ENCODE measurements at places on chromosomes 7 and 10.

GRCh38 chr10:96646301-96646700 is 59.5 kb upstream of the TM9SF3 start:
- DNase-seq, result no peak

DNA sequence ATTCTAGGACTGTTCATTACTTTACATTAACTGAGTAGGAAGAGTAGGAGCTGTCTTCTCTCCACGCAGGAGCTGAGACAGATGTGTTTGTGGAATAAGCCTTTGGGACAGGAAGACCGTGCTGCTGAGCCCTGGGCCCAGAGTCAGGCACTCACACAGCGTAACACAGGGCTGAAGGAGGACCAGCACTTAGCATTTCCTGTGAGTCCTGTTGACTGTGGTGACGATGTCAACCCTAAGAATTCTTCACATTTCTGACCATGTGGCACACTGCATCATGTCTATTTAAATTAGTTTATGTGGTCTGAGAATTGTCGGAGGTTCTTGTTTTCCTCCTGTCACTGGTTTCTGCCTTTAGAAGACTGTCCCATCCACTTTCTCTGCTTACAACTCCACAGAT is 117.2 kb downstream of the PIP4K2A start:
- no peak for DNase-seq

GRCh38 chr10:95183271-95184230 is 10.5 kb upstream of the ACSM6 start:
- peak; percentile 81 for DNase-seq

- DNase-seq, result no peak
Observed at GRCh38 chr7:26060733-26061677, 91.0 kb upstream of the NFE2L3 start.

DNA sequence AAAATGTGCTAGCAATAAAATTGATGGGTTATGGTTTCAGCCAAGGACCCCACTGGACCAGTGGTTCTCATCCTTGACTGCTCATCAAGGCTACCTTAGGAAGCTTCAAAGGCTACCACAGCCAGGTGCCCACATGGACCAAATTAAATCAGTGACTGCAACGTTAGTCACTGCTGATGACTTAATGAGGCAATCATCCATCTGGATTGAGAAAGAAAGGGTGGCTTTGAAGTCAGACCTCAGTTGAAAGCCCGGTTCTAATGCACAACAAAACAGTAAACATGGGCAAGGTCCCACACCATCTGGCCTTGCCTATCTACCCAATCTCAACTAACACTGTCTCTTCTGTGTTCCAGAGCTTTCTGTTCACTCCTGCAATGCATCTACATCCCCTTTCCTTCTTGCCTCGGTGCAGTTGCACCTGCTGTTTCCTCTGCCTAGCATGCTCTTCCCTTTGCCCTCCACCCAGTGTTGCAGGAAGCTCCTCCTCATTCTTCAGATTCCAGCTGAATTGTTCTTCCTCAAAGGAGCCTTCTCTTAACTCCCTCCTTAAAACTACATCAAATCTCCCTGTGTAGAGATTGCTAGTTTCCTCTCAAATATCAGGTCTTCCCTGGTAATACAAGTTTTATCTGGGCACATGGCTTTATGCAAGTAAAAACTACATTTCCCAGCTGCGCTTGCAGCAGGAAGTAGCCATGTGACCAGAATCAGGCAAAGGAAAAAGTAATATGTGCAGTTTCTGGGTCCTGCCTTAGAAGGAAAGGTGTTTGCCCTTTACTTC is 10.3 kb upstream of the KCNK18 start:
- peak; percentile 55 for DNase-seq

DNA sequence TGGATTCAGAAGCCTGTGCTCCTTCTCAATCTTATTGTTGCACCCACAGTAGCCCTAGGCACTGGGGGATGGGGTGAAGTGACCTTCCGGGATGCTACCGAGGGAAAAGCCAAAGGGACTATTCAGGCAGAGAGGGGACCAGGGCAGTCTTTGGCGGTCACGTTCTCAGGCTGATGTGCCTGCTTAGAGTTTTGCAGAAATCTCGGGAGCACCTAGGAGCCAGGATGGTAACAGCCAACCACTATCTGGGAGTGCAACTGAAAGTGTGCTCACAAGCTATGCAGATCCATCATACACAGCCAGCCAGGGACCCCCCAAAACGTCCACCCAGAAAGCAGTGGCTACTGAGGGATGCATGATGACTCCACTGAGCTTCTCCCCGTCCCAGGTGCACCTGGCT is 52.4 kb downstream of the CXCL12 start:
- no peak for DNase-seq

DNA sequence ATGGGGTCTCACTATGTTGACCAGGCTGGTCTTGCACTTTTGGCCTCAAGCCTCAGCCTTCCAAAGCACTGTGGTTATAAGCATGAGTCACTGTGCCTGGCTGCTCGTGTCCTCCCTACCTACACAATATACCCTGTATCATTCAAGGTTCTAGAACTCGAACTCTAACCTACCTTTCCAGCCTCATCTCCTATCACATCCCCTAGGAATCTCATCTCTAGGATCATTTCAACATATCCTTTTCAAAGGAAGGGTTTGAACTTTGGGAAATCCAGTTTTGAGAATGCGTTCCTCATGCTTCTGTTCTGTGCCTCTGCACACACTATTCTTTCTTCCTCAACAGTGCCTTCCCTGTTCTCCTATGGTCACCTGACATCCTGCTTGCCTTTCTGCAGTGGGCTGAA is 87.8 kb upstream of the RHEB start:
- DNase-seq, result peak; percentile 77

- no peak for DNase-seq
Observed at GRCh38 chr7:92092210-92092609, 42.1 kb downstream of the CYP51A1 start.

- no peak for DNase-seq
Observed at GRCh38 chr7:11923376-11923930, 91.5 kb upstream of the THSD7A start.

GRCh38 chr10:49512121-49512809 is 26.7 kb downstream of the ERCC6 start:
- DNase-seq, result no peak

- peak; percentile 15 for DNase-seq
Observed at GRCh38 chr10:119254335-119254734, 47.0 kb downstream of the GRK5 start.

- no peak for DNase-seq
Observed at GRCh38 chr10:116466715-116467422, 39.2 kb downstream of the PNLIPRP3 start.

DNA sequence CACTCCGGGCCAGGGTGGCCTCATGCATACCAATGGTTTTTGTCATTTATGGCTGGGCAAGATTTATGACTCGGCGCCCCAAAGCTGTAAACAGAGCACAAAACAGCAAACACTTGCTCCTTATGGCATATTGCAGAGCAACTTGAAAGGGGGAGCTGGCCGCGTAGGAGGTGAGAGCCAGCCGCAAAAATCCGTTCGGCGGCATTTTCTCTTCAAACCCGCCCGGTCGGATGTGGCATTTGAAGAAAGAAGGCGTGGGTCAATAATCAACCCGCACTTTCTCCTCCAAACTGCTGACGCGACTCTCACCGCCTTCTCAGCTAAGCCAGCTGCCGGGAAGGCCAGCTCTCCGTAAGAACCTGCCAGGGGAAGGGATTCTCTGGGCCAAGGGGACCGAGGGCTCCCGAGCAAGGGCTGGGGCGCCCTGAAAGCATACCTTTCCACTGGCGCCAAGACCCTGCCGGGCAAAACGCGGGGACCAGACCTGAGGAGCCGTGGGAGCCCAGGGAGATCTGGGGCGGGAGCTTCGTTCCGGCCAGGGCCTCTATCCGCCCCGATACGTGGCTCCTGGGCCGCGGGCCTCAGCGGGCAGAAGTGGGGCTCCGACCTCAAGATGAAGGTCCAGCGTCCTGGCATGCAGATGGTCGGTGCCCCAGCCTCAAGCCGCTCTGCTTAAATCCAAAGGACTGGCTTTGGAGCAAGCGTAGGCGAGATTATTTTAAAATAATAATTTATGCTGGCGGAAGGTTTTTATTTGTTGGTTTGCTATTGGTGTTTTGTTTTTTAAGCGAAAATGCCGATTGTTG is 12.9 kb upstream of the HOXA2 start:
- DNase-seq, result no peak

GRCh38 chr10:117476716-117477115 is 65.8 kb upstream of the EMX2 start:
- DNase-seq, result no peak

DNA sequence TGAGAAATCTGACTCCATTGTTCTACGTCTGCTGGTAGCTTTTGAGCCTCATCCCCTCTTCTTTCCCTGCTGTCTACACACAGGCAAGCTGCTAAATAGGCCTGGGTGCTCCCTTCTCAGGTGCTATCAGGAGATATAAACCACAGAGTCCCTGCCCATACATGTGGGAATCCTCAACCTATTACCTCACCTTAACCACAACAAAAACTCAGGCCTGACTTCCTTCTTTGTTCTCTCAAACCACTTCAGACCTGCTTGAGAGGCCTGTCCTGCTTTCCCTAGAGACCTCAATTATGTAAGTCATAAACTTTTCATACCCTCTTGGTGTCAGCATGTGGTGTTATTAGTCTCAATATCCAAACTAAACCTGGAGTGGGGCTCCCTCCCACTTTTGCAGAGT is 75.0 kb upstream of the MAGI2 start:
- peak; percentile 51 for DNase-seq

DNA sequence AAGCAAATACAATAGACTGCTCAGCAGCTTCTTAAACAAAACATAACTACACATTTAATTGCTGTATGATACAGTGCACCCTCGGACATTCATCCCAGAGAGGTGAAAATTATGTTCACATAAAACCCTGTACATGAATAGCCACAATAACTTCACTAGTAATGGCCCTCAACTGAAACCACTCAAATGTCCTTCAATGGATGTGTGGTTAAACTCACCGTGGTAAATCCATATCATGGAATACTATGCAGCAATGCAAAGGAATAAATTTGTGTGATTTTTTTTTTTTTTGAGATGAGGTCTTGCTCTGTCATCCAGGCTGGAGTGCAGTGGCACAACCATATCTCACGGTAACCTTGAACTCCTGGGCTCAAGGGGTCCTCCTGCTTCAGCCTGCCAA is 252.7 kb downstream of the TCERG1L start:
- no peak for DNase-seq

GRCh38 chr7:757741-758163 is 30.7 kb upstream of the PRKAR1B start:
- no peak for DNase-seq

- DNase-seq, result peak; percentile 90
Observed at GRCh38 chr7:44461387-44461786, 29.1 kb downstream of the NUDCD3 start.

DNA sequence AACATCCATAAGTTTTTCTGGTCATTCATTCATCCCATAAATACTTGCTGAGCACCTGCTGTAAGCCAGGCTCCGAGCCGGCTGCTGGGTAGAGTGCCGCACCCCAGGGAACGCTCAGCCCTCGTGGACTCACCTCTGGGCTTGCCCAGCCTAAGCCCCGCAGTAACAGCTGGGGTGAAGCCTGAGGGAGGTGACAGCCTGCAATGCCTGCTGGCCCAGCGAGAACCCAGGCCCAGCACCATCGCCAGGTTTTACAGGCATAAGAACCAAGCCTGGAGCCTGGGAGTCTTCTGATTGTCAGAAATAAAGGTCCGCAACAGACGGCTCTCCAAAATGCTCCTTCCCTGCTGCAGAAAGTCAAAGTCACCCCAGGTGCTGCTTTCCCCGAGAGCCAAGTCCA is 205.4 kb downstream of the ZMYND11 start:
- DNase-seq, result no peak

DNA sequence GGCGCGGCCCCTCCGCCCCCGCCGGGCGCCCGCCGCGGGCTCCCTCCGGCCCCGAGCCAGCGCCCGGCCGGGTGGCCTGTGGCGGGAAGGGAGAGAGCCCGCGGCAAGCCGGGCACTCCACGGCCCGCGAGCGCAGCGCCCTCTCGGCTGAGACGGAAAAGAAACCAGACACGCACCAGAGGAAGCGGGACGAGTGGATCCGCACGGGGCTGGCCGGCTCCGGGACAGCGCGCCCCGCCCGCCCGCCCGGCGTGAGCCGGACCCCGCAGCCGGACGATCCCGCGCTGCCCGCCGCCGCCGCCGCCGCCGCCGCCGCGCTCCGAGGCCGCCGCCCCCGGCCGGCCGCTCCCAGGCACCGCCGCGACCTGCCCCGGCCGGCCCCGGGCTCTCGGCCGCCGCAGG is 300 bp downstream of the ARHGAP21 start:
- DNase-seq, result no peak

DNA sequence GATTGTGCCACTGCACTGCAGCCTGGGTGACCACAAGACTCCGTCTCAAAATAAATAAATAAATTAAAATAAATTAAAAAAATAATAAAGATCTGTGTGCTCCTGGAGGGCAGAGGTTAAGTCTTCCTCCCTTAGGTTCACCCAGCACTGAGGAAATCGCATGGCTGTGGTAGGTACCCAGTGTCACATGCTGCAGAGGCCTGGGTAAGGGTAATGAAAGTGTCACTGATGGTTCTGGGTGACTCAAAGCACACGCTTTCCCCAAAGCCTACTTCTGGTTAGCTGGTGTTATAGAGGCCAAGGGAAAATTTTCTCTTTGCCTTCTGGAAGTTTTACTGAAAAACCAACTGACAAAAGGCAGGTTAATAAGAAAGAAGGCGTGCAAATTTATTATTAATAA is 88.8 kb upstream of the ITGB1 start:
- DNase-seq, result no peak

GRCh38 chr10:84340187-84340586 is 11.8 kb downstream of the CCSER2 start:
- DNase-seq, result no peak

DNA sequence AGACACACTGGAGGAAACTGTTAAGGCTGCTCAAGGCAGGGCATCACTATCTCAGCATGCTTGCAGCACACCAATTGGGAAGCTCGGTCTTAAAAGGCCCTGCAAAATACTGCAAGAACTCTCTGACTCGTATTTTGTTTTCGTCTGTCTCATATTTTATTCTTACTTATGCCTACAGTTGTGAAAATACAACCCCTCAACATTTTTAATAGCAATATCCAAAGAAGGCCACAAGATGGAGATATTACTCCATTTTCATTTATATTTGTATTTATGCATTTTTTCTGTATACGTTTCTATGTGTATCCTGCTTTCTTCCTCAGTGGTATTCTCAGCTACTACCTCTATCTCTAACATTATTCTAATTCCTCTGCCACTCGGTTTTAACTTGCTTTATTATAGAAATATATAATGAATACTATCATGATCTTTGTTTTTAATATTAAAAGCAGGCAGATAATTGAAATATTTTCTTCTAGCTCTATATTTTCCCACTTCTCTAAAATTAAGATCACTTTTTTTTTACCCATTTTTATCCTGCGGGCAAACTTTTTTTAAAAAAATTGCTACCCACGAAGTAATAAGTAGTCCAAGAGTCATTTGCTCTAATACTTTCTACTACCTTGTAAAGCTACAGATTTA is 10.0 kb downstream of the DNAJC1 start:
- DNase-seq, result peak; percentile 42

GRCh38 chr7:70893971-70894715 is 237.8 kb upstream of the GALNT17 start:
- no peak for DNase-seq
